ENCODE measurements at places on chromosomes 6 and 20.

DNA sequence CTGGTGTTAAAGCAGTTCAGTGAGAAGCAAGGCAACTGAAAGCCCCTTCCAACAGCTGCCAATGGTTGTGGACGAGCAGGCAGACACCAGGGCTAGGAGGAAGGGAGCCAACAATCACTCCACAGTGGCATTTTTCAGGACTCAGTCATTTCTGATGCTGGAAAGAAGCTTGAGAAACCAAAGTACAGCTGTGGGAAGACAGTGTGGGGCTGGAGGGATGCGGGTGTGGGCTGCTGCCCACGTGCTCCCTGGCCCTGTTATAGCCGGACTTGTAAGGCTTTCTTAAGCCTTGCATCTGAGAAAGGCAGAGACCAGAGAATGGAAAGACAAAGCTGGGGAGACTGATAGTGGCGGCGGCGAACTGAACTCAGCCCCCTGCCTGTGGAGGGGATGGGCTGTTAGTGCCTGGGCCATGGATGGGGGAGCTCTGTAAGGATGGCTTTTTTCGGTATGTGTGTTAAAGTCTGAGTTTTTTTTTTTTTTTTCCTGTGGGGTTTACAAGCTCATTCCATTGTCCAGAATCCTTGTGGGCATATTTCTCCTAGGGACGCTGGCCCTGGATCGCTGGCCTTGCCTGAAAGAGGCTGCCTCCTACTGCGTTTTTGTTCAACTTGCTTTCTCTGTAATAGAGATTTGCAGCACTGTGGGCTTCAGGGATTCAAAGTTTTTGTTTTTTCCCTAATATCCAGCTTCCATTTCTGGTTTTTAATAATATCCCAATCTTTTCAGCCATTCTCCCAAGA lies 91.7 kb downstream of the GJA10 start:
- DNase-seq: no peak

DNA sequence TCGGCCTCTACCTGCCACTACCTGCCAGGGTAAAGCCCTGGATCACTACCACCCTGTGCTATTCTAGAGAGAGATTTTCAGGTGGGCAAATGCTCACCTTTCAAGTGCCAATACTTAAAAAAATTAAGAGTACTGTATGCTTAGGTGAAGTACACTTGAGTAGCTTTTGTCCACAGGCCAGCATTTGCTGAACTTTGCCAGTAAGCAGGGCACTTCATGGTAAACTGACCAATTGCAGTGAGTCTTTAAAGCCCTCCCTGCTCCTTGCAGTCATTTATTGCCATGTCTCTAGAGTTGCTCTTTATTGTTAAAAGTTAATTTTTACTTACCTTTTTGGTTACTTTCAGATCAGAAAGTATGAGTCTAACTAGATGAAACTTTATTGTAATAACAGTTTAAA lies 58.5 kb downstream of the PLAGL1 start:
- DNase-seq: no peak

- DNase-seq: no peak
Measured at GRCh38 chr20:49450281-49450721, 32.2 kb downstream of the KCNB1 start.

DNA sequence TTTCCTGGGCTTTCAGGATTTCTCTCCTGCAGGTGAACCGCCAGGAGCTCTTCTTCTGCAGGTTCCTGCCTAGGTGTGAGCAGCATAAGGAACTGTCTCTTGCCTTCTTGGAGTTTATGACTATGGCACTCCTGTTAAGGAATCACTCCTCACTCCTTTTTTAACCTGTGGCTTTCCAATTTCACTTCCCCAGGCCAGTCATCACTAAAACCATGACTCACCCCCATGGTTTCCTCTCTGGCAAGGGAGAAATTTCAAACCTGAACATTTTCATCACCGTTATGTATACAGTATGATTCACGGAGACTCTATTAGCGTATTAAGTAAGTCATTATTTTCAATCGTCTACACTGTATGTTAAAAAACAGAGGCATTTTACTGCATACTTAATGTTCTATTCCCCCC lies 78.2 kb upstream of the ARID1B start:
- DNase-seq: no peak

DNA sequence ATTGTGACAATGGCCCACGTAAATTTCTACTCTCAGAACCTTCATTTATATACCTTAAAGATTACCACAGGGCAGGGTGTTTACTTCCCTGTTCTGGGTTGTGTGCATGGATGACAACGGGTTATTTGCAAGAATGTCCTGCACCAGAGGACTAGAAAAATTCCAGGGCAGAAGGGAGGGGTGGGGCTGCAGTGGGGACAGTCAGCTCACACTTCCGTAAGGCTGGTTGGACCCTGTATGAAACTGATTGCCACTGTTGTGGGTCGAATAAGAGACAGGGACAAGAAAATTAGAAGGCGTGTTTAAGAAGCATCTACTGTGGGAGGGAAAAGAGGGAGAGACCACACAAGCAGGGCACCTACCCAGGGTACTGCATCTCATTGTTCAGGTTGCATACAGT lies 96.5 kb downstream of the SNAP25 start:
- no peak for DNase-seq

GRCh38 chr20:59663513-59664060 lies 59.2 kb downstream of the PHACTR3 start:
- DNase-seq: no peak

- DNase-seq: no peak
Measured at GRCh38 chr6:169627736-169628607, 73.9 kb downstream of the WDR27 start.

GRCh38 chr6:169035385-169036240 lies 218.0 kb downstream of the THBS2 start:
- DNase-seq: no peak

GRCh38 chr20:13046409-13046808 lies 37.6 kb downstream of the SPTLC3 start:
- no peak for DNase-seq

- no peak for DNase-seq
Measured at GRCh38 chr6:136160250-136160649, 89.9 kb downstream of the MTFR2 start.

GRCh38 chr20:62297449-62298227 lies 5.2 kb upstream of the ADRM1 start:
- DNase-seq: no peak

GRCh38 chr6:97176468-97176867 lies 106.5 kb downstream of the MMS22L start:
- DNase-seq: no peak

DNA sequence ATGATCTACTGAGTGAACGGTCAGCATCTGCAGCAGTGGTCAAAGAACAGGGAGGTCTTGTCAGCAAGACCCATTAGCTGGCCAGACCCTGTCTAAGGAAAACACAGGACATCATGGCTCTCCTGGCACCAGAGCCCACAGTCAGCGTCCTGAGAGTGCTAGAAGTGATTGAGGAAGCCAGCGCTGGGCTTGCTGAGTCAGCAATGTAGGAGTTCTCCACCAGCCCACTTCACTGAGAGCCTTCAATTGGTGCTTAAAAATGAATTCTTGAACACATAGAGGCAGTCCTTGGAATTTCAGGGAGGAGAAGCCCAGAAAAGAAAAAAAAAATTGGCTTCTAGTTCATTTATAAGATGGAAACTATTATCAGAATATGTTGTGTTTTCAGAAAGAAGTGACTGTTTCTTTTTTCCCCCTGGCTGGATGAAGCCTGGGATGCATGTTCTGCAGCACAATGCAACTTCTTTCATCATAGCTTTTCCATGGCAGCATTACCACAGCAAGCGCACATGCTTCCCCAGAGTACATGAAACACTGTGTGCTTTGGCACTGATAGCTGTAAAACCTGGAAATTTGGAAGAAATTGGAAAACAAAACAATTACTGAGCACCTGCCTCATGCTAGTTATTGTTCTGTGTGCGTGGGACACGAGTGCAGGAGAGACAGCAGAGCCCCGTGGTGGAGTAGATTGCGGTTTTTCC lies 899.9 kb downstream of the C6orf118 start:
- DNase-seq: no peak

DNA sequence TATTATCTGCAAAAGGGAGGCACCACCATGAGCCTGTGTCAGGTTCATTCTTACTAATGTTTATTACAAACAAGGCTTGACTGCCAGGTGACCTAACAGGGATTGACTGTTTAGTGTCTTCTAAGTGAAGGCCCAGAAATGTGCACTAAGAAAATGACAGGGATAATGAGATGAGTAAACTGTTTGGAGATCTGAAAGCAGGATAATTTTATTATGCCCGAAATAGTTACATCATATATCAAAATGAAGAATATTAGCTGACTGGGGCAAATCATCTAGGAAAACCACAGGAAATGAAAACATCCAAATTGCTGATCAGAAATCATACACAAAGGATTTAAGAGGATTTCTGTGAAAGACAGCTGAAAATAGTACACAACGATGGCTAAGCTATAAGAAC lies 516.7 kb downstream of the HDGFL1 start:
- no peak for DNase-seq

GRCh38 chr20:49677777-49678758 lies 35.6 kb downstream of the B4GALT5 start:
- no peak for DNase-seq

GRCh38 chr20:25038103-25038410 lies 19.9 kb downstream of the ACSS1 start:
- DNase-seq: no peak

- no peak for DNase-seq
Measured at GRCh38 chr20:57176842-57177241, 89.6 kb downstream of the BMP7 start.

DNA sequence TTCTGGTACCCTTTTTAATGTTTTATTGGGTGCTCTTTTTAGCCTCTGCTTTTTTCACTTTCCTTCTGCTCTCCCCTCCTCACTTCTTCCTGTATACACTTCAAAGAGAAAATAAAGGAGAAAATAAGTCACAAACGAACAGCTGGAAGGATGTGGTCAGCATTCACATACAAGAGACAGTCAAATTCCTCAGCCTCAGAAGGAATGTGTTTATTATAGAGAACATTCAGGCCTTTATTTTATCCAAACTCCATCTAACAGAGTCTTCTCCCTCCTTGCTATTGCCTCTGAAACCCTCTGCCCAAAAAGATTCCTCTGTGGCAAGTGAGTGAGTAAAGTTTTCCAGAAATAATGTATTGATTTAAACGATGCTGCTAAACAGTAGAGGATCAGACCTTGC lies 490.4 kb downstream of the FRK start:
- DNase-seq: no peak

GRCh38 chr6:92024110-92024509 lies 1395.2 kb downstream of the EPHA7 start:
- DNase-seq: no peak

GRCh38 chr6:137233911-137234863 lies 15.0 kb upstream of the IFNGR1 start:
- DNase-seq: no peak

DNA sequence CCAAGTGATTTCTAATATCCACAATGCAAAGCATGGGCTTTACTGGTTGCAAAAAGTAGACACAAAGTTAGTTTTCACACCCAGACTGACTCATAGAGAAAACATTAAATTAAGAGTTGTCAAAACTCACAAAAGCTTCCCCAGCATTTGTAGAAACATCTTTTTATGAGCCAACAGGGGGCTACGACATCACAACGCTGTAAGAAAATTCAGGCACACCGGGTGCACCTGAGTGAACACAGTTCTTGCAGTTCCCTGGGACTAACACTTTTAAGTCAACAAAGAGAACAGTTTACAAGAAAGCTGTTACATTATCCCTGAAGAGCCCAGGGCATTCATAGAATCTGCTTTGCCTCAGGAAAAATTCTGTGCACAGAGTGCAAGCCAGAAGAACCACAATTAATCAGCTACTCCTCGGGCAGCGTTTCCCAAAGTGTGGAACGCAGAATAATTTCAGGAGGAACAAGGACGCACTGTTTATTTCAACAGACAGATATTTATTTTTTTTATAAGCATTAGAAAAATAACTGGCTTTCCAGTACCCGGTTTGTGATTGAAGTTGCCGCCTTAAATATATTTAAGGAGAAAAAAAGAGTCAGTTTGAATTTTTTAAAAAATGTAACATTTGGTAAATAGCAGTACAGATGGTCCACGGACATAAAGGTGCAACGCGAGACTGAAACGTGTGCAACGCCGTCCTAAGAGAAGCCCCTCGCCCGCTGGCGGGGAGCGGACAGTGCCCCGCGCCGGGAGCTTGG lies 1.2 kb downstream of the NCOA5 start:
- no peak for DNase-seq

DNA sequence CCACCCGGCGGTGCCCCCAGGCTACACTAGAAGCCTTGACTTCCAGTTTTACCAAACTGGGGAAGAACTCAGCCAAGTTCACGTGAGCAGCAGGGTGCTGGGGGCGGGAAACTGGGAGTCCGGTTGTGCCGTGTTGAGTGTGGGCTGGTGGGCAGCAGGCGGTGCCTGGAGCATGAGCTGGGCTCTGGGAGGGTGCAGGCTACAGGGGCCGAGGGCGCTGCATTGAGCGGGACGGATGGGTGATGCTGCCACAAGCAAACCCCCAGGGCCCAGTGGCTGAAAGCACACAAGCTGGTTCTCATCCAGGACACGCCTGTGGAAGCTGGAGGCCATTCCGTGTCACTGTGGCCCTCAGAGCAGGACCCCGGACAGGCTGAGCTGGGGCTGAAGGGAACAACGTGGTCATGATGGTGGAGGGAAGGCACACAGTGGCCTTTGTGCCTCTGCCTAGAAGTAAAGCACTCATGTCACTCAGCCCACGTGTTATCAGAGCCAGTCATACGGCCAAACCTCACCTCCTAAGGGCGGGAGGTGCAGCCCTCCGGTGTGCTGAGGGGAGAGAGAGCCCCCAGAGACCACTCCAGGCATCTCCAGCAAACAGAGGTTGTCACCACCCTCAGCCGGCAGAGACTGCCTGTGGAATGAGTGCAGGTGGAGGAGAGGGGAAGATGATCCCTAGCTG lies 29.5 kb downstream of the RBM38 start:
- no peak for DNase-seq

DNA sequence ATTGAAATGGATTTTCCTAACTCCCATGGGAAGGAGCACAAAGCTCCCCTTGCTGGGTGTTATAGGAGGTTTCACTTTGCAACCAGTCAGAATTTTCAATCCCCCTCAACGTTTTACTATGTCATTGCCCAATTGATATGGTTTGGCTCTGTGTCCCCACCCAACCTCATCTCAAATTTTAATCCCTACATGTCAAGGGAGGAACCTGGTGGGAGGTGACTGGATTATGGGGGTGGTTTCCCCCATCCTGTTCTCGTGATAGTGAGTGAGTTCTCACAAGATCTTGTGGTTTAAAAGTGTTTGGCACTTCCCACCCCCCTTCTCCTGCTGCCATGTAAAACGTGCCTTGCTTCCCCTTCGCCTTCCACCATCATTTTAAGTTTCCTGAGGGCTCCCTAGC lies 62.9 kb downstream of the ZMYND8 start:
- DNase-seq: no peak

- DNase-seq: no peak
Measured at GRCh38 chr20:45564760-45565276, 14.3 kb downstream of the WFDC8 start.

DNA sequence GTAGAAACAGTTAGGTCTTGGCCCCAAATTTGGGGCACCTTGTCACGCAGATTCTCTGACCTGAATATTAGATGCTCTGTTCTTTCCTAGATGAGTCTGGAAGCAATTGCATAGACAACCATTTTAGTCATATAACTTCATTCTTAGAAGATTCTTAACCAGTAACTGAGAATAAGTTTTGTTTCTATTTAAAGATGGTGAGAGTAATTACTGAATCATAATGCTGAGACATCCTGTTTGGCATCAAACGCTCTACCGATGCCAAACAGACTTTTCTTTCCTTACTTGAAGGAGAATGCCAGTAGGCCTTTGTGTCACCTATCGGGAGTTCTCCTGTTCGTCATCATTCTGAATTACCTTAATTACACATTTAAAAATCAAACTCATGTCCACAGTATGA lies 131.6 kb upstream of the ID4 start:
- no peak for DNase-seq

GRCh38 chr6:16277101-16277981 lies 39.0 kb downstream of the GMPR start:
- DNase-seq: no peak
